CD8-positive, alpha-beta T cell (primary cell): ENCODE measurements at places on chromosomes 2 and 18. TPM values are rescaled to one million over a fixed set of nuclear protein-coding genes. Genes with fewer than 3 reads are reported as not detected.

- DNase-seq = no peak
These were observed 882.6 kb downstream of the CPS1 start for GRCh38 chr2:211439011-211439410.

DNA sequence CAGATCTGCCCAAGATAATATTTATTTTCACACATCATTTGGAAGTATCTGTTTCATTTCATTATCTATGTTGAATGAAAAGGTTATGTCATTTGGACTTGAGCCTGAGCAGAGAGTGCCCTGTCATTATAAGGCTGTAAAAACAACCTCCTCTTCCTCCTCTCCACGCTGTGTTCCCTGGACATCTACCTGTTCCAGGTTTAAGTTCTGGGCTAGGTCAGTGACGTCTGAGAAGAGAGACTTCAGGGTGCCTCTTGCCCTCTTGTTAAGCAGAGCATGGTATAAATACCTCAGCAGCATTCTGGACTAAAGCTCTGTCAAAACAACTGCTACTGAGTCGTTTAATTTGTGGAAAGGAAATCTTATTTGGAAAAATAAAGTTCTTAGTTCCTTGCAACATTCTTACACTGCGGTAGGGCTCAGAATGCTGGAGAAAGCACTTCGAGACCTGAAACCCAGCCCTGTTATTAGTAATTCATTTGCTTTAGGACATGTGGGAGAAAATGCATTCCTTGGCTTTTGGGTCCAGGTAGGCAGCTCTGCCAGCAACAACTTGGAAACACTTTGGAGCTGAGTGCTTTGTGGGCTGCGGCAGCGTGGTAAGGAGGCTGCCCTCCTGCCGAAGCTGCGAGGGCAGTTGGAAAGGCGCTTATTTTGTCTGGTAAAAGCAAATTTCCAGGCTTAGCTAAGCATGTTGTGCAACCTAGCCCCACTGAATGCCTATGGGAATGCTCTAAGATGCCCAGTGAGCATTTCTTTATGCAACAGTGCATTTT lies 91.8 kb upstream of the NEDD4L start:
- DNase-seq = no peak

GRCh38 chr2:147542351-147542750 lies 302.5 kb upstream of the ACVR2A start:
- DNase-seq = no peak

DNA sequence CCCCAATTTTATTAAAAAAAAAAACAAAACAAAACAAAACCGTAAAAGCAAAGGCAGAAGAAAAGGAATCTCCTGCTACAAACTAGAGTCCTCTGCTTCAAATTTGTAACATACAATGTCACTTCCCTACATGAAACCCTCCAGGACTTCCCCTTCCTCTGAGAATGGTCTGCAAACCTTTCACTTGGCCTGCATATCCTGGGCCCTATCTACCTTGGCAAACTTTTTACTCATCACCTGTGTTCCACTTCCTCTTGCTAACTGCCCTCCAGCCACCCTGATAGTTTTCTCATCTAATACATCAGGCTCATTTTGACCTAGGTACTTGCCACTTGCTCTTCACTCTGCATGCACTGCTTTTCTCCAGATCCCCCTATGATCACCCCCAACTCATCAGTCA lies 255.5 kb downstream of the ETAA1 start:
- no peak for DNase-seq

- no peak for DNase-seq
These were observed 192.1 kb upstream of the CXCR4 start for GRCh38 chr2:136310005-136310495.

DNA sequence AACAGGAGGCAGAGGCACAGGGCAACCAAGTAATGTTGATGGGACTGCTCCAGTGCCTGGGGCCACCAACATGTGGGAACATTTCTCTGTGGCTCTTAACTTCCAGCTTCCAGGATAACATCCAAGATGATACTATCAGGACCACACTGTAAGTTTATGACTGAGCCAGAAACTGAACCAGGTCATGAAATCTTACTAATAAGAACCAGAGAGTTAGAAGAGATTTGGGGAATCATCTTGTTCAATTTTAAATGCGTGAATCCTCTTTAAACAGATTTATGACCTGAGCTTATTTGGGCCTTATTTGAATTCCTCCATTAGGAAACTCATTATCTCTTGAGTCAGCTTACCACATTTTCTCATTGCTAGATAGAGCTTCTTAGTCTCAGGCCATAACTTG lies 45.0 kb downstream of the MAP2 start:
- DNase-seq = no peak

GRCh38 chr2:237873897-237874551 lies 14.6 kb downstream of the RAMP1 start:
- DNase-seq = no peak

- no peak for DNase-seq
These were observed at the start of gene LRRTM4 for GRCh38 chr2:77521931-77522470. TSS of gene LRRTM4 (minus strand) at chr2:77522376.

DNA sequence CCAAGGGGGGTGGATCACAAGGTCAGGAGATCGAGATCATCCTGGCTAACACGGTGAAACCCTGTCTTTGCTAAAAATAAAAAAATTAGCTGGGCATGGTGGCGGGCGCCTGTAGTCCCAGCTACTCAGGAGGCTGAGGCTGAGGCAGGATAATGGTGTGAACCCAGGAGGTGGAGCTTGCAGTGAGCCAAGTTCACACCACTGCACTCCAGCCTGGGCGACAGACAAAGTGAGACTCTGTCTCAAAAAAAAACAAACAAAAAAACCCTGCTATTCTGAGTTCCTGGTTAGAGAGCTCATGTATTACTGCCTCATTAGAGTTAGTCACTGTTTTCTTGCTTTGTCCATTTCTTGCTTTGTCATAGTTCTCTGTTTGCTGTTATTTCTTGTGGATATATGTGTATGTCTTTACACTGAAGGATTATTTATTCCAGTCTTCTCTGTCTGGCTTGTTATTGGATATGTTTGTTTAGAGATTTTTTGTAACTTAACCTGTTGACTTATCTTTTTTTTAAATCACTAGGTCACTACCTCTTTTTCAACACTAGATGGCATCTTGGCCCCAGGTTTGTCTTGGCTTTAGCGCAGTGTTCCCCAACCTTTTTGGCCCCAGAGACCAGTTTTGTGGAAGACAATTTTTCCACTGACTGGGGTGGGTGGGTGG lies 17.0 kb downstream of the TTLL4 start:
- no peak for DNase-seq

DNA sequence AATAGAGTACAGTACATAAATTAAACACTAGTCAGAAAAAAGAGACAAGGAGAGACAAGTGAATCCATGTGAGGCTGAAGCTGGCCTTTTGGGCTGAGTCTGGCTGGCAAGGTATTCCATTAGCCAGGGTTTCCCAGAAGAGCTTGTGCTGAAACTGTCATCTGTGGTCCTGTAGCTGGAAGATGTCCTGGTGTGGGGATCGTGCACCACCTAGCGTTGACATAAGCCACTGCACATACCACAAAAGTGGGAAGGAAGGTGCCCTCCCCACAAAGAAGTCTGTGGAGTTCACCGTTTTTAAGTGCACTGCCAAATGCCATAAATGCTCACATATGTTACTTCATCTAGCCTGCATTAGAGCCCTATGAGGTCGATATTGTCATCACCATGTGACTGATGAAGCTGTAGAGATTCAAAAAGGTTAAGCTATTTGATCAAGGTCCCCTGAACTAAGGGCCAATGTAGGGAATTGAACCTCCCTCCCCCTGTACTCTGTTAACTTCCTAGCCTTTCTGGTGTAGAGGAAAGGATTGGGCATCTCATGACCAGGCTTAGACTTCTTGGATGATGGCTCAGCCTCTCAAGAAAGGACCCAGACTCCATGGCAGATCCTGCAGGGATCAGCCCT lies 31.9 kb upstream of the GALNT14 start:
- peak; percentile 54 for DNase-seq

GRCh38 chr18:58491113-58491696 lies 137.7 kb downstream of the ALPK2 start:
- DNase-seq = no peak

- DNase-seq = no peak
These were observed 31.2 kb upstream of the NPC1 start for GRCh38 chr18:23617412-23618014.

DNA sequence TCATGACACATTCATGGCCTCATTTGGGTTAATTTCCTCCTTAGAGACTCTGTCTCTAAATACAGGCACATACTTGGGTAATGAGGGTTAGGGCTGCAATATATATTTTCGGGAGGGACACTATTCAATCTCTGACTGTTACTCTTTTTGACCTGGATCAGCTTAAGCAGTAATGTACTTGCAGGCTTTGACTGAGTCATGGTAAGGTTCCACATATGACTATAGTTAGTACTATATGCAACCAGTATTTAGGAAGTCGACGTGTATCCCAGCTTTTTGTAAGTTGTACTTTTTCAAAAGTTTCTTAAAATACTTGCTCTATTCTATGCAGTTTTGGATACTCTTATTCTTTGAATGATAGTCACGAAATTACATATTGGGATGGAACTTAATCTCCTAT lies 37.2 kb upstream of the CDH19 start:
- no peak for DNase-seq

GRCh38 chr2:182713601-182714000 lies 2.5 kb upstream of the DNAJC10 start:
- DNase-seq = no peak

DNA sequence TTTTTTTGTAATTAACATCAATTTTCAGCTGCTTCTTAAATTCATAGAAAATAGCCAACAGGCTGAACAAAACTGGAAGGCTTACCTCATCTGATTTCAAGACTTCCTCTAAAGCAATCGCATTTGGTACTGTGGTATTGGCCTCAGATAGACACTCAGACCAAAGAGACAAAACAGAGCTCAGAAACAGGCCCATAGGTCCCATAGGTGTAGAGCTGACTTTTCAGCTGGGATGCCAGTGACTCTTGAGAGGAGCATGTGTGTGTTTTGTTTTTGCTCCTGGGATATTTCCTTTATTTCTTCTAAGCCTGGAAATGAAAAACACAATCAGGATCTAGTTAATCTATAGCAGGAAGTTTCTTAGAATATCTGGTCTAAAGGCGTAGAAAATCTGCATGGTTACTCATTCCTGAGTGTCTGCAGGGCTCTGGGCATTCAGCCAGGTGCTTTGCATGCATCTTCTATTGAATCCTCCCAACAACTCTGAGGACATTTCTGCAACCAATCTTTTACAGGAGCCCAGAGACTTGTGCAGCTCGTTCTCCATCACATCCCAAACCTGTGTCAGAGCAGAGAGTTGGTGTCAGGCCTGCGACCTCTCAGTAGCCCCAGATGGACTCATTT lies 190.8 kb downstream of the RTP5 start:
- DNase-seq = no peak

DNA sequence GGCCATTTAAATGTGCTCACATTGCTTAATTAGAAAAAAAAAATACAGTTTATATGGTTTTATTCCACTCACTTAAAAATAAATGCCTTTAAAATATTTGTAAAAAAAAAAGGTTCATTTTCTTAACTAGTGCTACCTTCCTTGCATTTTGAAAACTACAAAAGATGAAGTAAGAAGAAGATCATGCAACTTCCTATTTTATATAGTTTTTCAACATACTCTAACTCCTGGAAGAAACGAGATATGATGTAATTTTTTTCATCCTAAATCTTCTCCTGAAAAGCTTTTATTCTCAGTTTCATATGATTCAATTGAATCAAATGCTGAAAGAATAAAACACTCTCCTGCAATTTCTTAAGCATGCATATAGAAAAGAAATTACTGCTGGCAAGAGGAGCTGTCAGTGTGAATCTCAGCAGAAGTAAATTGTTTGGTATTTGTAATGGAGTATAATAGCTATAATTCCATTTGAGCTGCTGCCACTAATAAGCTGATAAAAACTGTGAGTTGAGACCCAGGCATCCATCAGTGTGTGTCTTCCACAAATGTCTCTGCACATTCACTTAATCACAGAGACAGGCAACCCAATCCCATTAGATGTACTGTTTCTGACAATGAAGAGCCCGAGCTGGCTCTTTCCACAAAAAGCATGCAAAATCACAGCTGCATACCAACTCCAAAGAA lies 3.7 kb downstream of the FTCDNL1 start:
- no peak for DNase-seq

DNA sequence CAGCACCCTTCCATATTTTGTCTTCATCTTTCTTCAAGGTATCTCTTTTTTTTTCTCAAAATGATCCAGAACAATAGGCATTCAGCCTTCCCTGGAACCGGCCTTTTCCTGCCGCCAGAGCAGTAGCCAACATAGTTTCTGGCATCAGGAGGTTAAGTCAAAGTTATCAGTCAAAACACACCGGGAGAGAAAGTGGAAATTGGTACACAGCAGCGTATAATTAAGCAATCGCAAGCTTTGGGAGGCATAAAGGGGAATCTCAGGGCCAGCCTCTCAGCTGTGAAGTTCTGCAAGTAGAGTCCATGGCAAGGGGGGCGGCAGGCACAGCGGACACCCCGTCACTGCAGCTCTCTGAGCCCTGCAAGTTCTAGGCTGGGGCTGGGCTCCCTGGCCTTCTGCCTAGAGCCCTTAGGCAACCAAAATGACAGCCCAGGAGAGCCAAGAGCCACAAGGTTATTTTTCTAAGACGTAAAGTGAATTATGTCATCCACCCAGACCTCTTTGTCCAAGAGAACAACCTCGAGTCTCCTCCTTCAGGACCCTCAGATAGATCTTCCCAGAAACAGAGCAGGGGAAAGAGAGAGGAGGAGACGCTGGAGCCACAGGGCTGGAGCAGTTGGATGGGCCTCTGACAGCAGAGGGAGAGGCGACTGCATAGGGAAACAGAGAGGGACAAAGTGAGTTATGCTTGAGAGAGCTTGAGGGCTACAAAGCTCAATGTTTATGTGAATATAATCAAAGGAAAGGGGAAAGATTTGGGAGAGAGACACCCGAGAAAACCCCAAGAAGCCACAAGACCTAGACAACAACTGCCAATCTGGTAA lies 114.7 kb downstream of the BCL2L11 start:
- no peak for DNase-seq

GRCh38 chr2:143159486-143159840 lies 30.2 kb downstream of the ARHGAP15 start:
- DNase-seq = no peak

- DNase-seq = no peak
These were observed 21.6 kb downstream of the LDLRAD4 start for GRCh38 chr18:13240060-13240725.

DNA sequence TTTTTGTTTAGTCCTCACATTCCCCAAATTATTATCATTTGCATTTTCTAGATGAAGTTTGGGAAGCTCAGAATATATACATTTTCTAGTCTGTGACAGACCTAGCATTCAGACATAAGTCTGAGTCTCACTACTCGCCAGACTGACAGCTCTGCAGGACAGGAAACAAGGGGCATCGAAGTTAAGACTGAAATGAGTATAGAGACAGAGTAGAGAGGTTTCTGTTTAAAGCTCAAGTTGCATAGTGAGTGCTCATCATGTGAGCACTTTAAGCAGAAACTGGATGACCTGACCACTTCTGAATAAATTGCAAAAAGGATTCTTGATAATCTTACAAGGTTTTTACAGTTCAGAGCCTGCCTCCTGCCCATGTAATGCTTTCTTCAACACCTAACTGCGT lies 1.1 kb downstream of the HADHB start:
- no peak for DNase-seq

Gene DNER
- total RNA-seq = not detected

Gene FKBP7
- 0.79 TPM for total RNA-seq

Gene C18orf32
- 40.9 TPM for total RNA-seq

Gene C2orf81
- 1.8 TPM for total RNA-seq

Gene ZNF892
- total RNA-seq = 0.71 TPM

Gene ALMS1
- total RNA-seq = 14.8 TPM

Gene KCNG2
- total RNA-seq = not detected

Gene MAP3K19
- not detected for total RNA-seq

Gene XPO1
- 96.6 TPM for total RNA-seq

Gene TUBB8B
- not detected for total RNA-seq

Gene MYOM1
- total RNA-seq = 2.7 TPM

Gene TCF23
- total RNA-seq = not detected

Gene ALPG
- not detected for total RNA-seq
